ENCODE measurements at places on chromosomes 2 and 18.
A peak's percentile ranks its signal among the peaks of the same experiment; 100 is the strongest.

DNA sequence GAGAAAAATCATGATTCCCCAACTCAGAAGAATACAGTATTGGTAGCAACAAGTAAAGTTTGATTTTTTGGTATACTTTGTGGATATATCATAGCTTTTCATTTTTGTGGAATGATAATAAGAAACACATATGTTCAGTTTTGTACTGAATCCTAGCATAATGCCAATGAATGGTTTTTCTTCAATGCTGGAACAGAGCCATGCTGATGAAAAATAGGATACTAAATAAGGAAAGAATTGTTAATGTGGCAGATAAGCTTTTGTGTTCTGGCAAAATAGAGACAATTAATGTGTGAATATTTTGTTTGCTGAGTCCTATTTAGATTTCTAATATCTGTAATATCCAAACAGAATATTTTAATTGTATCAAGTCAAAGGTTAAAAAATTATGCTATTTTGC is 21.9 kb downstream of the CD28 start:
- DNase-seq, result no peak

DNA sequence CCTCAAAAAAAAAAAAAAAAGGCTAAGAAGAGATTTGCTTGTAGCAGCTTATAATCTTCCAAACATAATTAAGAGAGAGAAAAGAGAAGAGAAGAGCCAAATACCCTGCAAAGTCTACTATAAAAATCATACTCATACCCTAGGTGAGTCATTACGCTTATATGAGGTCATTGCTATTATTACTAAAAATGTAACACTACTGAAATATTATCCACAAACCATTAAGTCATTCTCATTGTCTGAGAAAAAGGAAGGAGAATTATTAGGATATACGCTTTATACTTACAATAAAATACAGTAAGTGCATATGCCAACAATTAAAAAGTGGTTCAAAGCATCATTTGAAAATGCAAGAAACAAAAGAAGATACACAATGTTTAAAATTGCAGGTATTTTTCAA is 66.5 kb downstream of the COLEC12 start:
- no peak for DNase-seq

- no peak for DNase-seq
Measured at GRCh38 chr18:73316513-73316912, 448.7 kb upstream of the NETO1 start.

DNA sequence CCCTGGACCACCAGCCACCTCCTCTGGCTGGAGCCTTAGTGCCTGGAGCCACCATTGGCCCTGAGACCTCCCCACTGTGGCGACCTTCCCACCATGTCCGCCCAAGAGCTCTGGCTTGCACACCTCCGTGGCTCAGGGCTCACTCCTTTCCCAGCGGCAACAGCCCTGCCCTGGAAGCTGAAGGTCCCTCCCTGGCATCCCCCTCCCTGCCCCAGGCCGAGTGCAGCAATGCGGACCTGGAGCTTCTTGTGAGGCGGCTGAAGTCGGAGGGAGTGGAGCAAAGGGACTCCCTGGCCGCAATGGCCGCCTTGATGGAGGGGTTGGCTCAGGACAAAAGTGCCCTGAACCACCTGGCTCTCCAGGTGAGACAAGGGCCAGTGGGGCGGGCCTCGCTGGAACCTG is 28.6 kb downstream of the CROCC2 start:
- DNase-seq, result no peak

DNA sequence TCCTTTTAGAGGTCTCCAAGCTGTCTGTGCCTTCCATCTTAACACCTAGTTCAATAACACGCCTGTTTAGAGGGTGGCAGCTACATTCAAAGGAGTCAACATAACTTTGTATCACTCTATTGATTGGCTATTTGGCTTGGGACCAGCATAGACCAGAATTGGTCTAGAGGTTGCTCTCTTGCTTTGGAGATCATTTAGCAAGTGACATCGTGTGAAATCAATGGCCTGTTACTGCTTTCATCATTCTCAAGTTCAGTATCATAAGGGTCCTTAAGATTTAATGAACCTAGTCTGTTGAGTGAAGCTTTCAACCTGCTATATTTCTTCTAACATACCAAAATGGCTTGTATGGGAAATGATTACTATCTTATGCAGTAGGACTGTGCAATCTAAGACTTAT is 768.2 kb downstream of the NRXN1 start:
- DNase-seq, result peak; percentile 98

GRCh38 chr2:148317598-148317997 is 296.7 kb downstream of the MBD5 start:
- no peak for DNase-seq

- DNase-seq, result no peak
Measured at GRCh38 chr2:153138651-153139375, 339.7 kb downstream of the RPRM start.

DNA sequence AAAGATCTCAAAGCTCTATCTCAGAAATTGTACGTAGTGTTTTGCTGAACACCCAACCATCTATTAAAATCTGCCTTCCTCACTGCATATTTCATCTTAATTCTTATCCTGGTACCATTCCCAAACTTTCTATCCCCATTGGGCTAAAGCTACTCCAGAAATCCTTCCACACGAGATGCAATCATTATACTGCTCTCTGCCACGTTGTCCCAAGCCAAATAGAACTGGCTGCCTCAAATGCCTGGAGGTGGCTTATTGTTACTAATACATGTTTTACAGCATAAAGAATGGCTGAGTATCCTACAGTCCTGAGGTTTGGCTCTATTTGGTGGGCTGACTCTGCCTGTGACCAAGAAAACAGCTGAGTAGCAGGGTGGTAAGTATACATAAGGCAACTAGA is 306.0 kb upstream of the ACVR2A start:
- DNase-seq, result no peak

- DNase-seq, result no peak
Measured at GRCh38 chr18:66325251-66325650, 278.6 kb downstream of the CDH19 start.

- no peak for DNase-seq
Measured at GRCh38 chr2:152950126-152950525, 231.7 kb downstream of the ARL6IP6 start.

GRCh38 chr2:44456946-44457345 is 95.2 kb downstream of the CAMKMT start:
- DNase-seq, result no peak

- no peak for DNase-seq
Measured at GRCh38 chr18:32760391-32760790, 12.4 kb downstream of the KLHL14 start.

- DNase-seq, result no peak
Measured at GRCh38 chr2:66530651-66531050, 95.7 kb downstream of the MEIS1 start.

GRCh38 chr2:185128346-185128745 is 530.0 kb downstream of the ZNF804A start:
- no peak for DNase-seq

DNA sequence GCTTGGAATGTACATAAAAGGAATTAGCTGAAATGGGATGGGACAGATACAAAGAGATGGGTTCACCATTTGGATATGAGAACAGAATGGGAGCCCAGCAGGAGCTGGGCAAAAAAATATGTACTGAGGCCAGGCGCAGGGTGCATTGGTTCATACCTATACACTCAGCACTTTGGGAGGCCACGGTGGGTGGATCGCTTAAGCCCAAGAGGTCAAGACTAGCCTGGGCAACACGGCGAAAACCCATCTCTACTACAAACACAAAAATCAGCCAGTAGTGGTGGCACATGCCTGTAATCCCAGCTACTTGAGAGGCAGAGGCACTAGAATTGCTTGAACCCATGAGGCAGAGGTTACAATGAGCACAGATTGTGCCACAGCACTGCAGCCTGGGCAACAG is 30.4 kb downstream of the SCN7A start:
- DNase-seq, result no peak

- no peak for DNase-seq
Measured at GRCh38 chr2:121094845-121095244, 190.2 kb downstream of the TFCP2L1 start.

DNA sequence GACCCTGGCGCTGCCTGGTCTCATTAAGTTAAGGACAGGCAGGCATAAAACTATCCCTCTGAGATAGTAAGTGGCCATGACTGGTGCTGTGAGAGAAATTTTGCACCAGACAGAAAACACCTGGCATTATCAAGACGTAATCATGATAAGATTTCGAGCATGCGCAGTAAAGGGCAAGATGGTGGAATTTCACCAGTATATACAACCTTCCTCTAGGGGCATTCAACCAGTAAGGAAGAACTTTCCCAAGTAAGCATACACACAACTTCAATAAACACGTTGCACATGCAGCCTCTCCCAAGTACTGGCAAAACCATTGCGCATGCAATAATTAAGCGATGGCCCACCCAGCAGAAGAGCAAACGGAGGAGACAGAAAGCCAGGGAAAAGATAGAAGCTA is 1376.4 kb upstream of the CRIM1 start:
- DNase-seq, result no peak

- DNase-seq, result no peak
Measured at GRCh38 chr2:45069684-45070083, 60.4 kb upstream of the SIX2 start.

DNA sequence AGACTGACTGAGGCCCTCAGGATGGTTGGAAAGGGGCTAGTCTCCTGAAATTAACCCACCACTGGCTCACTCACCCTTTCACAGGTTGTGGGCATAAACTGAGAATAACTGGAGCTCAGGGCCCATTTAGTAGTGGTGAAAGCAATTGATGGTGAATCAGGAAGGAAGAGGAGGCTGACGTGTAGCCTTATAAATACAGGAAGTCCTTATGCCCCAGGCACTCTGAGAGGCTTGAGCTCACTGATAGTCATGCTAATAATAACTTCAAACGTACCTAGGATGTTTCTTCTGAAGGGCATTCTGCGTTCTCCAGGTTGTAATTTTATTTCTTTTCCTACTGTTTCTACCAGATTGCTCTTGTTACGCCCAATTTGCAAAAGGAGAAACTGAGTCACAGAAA is 328.4 kb downstream of the CLIP4 start:
- DNase-seq, result peak; percentile 83

GRCh38 chr2:1278125-1278524 is 135.1 kb upstream of the TPO start:
- DNase-seq, result no peak

- DNase-seq, result no peak
Measured at GRCh38 chr2:123652320-123652719, 372.8 kb upstream of the CNTNAP5 start.

DNA sequence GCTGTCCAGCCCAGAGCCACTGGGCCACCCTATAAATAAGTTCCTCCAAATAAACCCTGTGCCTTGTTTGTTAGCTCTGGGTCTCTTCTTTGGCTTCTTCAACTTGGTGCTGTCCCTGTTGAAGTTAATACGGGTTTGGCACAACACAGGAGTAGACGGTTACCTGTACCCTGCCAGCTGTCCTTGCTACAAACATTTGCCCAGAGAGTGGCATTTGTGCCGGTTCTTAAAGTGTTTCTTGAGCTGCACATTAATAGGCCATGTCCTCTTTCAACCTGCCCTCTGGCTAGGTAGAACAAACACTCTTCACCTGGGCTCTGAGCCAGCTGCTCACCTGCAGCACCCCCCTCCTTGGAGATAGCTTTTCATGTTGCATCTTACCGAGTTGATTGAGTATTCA is 139.2 kb downstream of the NEDD4L start:
- peak; percentile 99 for DNase-seq

DNA sequence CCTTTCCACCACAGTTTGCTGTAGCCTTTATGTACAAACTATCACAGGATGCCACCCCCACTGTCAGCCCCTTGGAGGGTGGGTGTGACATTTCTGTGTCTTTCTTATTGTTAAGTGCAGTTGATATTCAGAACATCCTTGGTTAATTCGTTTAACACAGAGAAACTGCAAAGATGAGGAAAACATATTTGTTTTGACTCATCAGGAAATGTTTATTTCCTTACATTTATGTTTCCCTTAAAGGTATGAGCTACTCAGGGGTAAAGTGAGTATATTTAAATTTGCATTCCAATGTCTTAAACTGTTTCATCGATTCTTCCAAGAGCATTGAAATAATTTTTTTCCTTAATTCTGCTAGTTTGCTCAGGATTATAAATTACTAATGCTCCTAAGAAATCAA is 243.4 kb downstream of the RDH14 start:
- DNase-seq, result no peak

DNA sequence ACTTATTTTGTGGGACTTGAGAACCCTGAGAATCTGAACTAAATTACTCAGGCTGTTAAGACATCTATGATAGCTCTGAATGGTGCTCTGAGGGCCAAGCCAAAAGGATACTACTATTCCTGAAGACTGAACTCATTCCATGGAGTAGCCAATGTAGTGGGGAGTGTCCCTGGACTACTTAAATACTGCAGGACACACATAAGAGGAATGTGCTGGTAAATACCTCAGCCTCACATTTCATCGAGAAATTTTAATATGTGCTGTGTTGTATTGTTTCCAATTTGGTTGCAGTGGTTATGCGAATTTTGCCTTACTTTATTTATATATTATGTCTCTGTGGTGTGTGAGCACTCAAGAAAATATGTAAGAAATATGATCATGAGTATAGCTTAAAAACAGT is 264.4 kb upstream of the FIGN start:
- no peak for DNase-seq

DNA sequence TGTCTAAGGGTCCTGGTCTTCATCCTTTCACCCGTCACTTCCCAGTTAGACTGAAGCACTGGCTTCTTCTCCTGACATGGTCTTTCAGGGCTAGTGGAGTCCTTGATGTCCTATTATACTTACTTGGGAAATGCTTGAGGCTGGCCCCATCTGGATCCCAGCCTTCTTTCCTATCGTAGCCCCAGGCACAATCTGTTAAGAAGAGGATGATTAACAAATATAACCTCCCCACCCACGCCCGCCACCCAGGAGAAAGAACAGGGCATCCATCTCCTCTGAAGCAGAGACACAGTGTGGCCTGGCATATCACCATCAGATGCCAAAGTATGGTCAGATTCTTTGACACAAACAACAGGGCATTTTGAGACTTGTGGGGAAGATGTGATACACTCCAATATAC is 530.1 kb downstream of the SOX11 start:
- DNase-seq, result no peak

GRCh38 chr18:38301621-38302020 is 736.0 kb upstream of the CELF4 start:
- no peak for DNase-seq

DNA sequence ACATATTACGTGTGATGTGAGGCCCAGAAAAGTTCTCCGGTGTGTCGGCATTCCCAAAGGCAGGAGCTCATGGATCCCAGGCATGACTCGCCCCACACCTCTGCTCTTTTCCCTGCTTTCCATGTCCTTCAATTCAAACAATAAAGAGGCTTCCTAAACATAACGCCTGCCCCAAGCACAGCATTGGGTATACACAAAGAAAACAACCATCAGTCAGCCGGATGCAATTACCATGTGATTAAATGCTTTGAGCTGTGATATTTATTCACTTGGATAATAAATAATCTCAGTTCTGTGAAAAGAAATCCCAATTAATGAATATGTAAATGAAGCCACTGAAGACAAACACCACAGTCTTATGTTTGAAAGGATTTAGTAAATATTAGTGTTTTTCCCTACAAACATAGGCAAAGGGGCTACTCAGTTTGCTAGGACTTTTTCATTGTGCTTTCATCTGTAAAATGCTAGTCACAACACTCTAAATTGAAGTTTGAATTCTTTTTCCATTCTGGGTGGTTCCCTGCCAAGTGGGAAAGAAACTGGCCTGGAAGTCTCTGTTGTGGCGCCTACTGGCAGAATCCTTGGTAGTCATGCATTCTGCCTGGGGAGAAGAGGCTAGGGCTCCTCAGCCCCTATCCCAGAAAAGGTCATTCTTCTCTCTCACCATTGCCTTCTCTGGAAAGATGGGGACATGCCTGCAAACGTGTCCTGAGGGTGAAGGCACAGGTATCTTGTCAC is 144.7 kb downstream of the COL6A3 start:
- DNase-seq, result no peak
